ENCODE measurements at places on chromosomes 4 and X.

DNA sequence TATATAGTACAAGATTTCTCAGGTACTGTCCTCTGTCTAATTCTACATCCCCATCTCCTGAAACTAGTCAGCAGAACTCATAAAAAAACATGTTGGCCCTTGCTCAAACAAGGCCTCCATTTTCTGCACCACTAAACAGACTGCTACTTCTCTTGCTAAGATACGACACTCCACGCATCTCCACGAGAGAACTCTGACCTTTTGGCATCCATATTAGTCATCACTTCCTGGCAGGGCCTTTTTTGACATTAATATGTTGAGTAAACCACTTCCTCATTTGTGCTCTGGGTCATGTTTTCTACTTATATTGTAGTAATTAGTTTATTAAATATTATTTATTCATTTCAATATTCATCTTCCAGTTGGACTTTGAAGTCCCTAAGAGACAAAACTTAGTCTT, 65.6 kb downstream of the DCAF8L1 start:
- DNase-seq: no peak

GRCh38 chrX:78922754-78923153, 22.4 kb upstream of the P2RY10 start:
- DNase-seq: no peak

GRCh38 chr4:139619644-139620043, 46.0 kb upstream of the MGST2 start:
- DNase-seq: peak; percentile 17

DNA sequence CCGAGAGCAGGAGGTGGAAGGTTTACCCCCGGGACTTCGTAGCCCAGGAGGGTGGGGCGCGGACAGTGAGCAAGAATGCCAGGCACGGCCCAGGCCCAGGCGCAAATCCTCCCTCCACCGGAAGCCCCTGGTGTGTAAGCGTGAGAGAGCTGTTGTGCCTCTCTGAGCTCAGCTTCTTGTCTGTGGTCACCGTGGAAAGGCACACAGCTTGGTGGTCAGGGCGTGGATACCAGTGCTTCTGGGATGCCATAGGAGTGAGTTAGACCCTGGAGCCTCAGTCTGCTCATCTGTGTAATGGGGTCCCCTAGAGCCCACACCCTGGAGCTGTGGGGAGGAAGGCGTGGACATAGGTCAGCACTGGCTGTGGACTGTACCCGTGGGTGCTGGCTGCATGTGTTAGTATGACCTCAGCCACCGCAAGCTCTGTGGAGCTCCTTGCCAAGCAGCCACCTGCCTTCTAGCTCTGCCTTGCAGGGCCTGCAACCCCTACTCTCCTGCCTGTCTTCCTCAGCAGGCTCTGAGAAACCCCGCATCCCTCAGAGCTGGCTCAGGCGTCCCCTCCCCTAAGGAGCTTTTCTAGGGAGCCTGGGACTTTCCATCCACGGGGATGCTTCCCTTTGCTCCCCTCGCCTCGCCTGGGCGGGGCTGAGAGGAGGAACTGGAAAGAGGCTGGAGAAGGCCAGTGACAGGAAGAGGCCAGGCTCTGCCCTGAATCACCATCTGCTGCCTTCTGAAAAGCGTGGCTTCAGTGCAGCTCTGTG, 28.0 kb upstream of the AFAP1 start:
- DNase-seq: no peak

DNA sequence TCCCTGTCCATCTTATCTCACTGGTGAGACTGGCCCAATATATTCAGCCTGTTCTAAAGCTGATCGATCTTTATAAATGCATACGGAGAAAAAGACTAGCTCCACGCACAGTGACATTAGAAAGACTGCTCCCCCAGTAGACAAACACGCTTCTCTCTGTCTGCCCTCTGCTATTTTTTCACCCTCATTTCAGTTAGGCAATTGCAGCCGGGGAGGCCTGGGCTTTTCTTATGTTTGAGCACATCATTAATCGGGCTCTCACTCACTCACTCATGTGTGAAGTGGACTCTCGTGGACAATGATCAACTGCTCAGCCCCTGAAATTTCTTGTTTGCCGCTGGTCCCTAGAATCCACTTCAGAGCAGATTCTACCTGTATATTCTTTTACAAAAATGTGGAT, 824.7 kb upstream of the TENM3 start:
- DNase-seq: no peak

DNA sequence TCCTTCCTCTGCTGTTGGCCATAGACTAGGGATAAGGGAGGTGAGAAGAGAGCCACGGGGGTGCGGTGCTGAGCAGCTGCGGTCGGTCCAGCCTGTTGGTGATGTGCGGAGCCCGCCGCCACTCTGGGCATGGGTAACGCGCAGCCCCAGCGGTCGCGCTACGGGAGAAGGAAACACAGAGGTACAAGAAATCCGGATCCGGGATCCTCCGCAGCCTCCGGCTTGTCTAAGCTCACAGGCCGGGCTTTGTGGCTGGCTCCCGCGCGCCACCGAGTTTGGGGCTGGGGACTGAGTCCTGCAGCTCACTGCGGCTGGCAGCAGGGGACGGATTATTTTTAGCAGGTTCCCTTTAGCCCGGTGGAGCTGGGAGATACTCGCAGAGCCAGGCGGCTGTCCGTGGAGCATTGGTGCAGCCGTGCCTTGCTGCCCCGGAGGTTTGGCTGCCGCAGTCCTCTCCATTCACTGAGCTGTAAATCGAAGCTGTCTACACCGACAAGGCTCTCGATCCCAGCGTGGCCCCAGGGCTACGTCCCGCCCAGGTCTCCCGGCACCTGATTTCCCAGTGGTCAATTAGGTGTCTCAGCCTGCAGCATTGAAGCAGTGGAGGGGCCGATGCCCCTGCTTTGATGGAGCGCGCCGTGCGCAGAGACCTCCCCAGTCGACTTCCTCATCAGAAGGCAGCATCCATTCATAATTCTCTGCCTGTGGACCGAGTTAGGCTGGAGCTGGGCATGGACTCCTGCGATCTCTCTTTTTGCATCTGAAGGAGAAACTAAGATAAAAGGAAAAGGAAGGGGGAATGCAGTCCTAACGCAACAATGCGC, 81.9 kb upstream of the SCML1 start:
- DNase-seq: no peak

DNA sequence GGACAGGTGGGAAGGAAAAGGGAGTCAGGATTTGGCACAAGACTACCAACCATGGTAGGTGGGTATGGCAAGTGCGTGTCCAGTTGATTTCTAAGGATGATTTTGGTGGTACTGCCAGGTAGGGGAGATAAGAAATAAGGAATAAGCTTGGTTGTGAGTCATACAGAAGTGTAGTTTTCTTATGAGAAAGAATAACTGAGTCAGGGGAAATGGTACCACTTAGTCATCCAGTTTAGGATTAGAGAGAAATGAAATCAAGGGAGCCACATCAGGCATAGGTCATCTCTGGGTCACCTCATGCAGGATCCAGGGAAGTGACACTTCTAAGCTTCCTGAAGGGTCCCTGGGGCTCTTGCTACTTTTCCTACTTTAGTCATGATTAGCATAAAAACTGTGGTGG, 107.1 kb upstream of the C1GALT1C1 start:
- no peak for DNase-seq
